Stimulated activated CD8-positive, alpha-beta memory T cell treated with anti-CD3 and anti-CD28 coated beads, Interleukin-4, amount 100 ng/mL, for 1 hour (primary cell): ENCODE measurements at places on chromosomes 5 and 9.

DNA sequence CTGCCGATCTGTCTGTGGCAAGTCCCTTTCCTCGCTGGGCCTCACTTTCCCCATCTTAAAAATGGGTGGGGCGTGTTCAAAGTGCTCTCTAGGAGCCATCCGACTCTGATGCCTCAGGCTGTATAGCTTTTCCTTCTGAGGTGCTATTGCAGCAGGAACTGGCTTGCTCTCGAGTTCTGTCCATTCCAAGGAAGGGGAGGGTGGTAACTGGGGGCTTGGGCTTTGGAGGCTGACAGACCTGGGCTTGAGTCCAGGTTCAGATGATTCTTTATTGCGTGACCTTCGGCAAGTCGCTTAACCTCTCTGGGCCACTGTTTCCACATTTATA lies 139.5 kb downstream of the RGS3 start:
- no peak for DNase-seq

DNA sequence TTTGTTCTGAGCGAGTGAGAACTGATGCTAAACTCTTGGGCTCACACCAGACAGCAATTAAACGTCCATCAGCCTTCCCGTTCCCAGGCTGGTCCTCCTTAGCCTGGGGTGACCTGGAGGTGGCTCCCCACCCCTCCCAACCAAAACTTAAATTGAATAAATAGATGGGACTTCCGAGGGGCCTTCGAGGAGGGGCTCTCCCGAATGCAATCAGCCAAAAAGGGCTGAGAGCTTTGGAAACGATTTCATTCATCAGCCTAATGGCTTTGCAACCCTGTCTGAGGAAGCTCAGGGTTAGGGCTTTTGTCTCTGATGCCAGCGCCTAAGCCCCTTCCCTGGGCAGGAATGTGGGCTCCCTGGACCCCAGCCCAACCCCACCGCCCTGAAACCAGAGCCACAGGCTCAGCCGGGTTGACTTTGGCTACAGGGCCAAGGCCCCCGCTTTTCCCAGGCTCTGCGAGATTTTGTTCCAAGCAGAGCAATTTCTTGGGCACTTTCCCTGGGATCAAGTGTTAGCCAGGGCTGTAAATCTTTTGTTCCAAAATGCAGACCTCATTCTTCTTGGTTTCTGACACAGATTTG lies 29.2 kb downstream of the LHX3 start:
- DNase-seq, result no peak

- no peak for DNase-seq
These were observed 320.1 kb upstream of the TARS1 start for GRCh38 chr5:33120671-33121070.

GRCh38 chr5:80357671-80358070 lies 37.9 kb downstream of the SPZ1 start:
- DNase-seq, result no peak

DNA sequence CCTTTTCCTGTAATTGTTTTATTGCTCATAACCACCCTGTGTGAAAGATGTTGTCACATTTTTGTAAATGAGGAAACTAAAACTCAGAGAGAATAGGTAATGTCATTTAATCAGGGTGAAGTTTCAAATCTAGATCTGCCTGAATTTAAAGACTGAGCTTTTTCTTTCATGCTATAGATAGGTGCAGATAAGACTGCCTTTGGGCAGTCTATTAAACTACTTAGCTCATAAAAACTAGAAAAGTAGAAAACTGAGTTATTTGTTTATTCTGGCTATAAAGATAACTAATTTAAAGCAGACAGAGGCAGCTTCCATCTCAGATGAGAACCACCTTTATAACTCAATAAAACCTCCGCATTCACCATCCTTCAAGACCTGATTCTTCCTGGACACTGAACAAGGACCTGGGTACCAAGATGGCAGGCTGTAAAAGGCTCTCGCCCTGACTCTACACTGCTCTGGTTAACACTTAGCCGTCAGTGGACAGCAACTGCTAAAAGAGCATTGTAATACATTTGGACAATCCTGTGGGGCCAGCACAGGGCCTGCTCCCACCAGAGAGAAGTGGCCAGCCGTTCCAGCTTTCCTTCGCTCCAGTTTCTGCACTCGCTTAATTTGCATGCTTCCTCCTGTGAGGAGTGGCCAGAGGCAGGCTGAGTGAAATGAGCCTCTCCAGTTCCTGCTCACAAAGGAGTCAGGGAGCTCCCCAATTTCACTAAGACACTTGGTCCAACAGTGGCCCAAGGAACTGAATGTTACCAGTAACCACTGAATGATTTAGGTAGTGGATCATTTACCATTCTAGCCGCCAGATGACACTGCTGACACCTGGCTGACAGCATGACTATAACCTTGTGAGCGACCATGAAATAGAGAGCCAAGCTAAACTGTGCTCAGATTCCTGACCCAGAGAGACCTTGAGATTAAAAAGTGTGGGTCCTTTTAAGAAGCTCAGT lies 566.4 kb downstream of the EFNA5 start:
- DNase-seq, result no peak

DNA sequence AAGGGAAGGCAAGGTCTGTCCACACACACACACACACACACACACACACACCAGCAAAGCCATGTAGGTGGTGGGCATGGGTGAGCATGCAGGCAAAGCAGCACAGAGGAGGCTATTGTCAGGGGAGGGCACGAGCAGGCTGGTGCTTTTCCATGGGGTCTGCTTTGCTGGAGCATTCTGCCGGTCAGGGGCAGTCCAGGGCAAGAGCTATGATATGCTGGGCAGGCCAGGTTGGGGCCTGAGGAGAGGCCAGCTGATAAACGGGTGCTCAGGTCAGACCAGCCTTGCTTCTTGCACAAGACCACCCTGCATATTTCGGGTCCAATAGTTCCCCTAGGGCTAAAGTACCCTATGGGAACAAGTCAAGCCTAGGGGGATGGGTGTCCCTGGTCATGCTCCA lies 253.9 kb upstream of the DMAC1 start:
- no peak for DNase-seq

- DNase-seq, result no peak
These were observed 15.6 kb upstream of the ARAP3 start for GRCh38 chr5:141697586-141697985.

DNA sequence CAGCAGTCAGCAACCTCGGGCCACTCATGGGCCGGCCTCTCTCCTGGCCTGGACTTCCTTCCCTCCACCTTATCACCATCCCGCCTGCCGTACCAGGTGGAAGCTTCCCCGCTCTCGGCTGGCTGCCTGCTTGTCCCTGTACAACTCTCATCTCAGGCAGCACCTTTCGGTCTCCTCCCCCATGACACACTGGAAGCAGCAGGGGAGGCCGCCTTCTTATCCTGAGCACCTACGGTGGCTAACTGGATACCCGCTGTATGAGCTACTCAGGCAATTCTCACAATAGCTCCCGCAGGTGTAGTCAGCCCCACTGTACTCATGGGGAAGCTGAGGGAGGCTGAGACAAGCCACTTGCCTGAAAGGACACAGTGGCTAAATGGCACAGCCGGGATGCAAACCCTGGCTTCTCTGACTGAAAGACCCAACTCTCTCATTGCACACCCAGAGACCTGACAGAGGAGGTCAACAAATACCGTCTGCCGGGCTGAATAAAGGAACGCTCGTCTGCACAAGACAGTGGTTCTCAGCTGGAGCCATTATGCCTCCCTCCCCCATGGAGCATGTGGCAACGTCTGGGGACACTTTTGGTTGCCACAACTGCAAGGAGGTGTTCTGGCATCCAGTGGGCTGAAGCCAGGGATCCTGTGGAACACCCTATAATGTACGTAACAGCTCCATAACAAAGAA lies 9.6 kb downstream of the STK10 start:
- DNase-seq, result no peak

GRCh38 chr5:135213466-135214239 lies 179.6 kb upstream of the PITX1 start:
- no peak for DNase-seq

DNA sequence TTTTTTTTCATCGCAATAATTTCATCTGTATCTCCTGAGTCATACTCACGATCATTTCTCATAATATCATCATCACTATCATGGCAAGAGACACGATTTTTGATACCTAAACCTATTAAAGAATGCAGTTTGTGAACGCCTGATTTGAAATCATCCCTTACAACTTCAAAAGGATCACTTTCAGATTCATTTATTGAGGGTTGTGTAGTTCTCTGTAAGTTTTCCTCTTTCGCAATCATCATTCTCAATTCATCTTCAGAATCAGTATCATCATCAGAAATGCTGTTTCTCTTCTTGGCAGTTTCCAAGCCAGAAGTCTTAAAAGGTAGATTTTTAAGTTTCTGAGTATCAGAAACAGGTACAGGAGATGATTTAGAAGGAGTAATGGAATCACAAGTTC lies 9.7 kb downstream of the NOL8 start:
- DNase-seq, result no peak

DNA sequence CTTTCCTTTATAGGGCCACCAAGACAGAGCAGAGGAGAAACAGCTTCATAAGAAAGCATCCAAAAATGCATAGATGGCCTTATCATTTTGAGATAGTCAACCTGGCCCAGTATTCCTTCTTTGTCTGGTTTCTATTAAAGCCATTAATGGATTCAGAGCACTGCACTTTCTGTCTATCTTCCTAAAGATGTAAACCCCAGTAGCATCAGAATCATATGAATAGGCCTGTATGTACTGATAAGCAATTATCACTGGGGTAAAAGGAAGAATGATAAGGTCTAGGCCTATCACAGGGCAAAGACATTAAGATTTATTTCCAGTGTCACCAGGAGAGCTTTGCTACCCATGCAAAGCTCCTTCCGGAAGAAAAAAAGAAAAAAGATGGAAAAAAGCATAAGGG lies 432.5 kb upstream of the C9orf72 start:
- DNase-seq, result no peak

GRCh38 chr5:32711681-32712480 lies 760 bp downstream of the NPR3 start:
- no peak for DNase-seq

- no peak for DNase-seq
These were observed 69.0 kb downstream of the SHC3 start for GRCh38 chr9:89109666-89110065.

DNA sequence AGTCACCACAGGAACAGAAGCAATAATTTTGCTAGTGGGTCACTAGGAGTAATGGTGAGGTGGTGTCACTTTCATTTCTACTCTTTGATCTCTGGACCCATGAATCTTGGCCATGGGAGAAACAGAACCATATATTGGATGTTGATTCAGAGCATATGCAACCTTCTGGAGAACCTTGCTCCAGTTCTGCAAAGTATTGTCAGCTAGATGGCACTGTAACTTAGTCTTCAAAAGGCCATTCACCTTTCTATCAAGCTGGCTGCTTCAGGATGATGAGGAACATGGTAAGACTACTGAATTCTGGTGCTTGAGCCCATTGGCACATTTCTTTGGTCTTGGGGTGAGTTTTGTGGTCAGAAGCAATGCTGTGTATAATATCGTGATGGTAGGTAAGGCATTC lies 129.1 kb upstream of the FBN2 start:
- no peak for DNase-seq

- DNase-seq, result no peak
These were observed 42.3 kb downstream of the SH3RF2 start for GRCh38 chr5:145978708-145979107.

DNA sequence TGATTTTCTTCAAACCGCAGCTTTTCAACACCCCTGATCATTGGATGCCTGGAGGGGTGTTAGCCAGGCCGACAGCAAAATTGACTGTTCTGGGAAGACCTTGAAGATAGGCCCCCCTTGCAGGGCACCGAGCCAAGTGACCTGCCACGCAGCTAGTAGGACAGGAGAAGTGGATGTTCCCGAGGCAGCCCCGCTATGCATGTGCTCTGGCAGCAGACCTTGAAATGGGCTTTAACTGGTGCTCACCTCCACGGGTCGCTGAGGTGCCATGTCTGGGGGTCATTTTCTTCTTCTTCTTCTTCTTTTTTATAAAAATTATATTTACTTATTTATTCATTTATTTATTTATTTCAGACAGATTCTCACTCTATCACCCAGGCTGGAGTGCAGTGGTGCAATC lies 12.6 kb downstream of the FGF18 start:
- DNase-seq, result no peak

GRCh38 chr9:7115606-7116005 lies 357.8 kb downstream of the KDM4C start:
- DNase-seq, result no peak

DNA sequence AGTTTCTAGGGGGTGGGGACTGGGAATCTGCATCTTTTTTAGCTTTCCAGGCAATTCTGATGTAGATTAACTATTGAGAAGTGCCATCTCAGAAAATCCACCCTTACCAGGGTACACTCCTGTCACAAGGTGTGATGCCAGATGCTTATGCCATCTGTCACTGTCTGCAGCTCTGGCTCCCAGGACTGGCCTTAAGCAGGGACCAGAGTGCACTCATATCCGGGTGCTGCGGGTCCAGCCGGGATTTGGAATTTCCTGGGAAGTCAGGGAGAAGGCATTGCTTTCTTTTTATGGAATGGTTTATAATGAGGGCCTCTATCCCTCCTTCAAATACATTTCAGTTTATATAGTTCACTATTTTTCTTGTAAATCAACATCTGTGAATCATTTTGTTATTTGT lies 92.6 kb downstream of the TMEM174 start:
- no peak for DNase-seq

DNA sequence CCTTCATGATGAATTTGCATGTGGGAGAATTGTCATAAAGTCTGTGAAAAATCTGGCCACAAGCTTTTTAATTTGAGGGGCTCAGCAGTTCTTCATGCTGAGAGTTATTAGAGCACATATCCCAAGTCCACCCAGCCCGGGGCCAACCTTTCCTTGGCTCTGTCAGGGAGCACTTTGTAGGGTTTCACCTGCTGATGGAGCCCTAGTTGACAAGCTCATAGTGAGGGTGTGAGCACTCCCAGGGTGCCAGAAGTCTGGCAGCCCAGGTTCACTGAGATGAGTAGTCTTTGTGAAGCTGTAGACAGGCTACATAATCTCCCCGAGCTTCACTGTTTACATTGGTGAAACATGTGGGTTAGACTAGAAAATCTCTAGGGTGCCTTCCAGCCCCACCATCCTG lies 97.2 kb upstream of the NREP start:
- no peak for DNase-seq

- no peak for DNase-seq
These were observed 40.4 kb upstream of the ORM1 start for GRCh38 chr9:114282507-114282906.

- DNase-seq, result no peak
These were observed 4.0 kb downstream of the SQSTM1 start for GRCh38 chr5:179824745-179825112.

DNA sequence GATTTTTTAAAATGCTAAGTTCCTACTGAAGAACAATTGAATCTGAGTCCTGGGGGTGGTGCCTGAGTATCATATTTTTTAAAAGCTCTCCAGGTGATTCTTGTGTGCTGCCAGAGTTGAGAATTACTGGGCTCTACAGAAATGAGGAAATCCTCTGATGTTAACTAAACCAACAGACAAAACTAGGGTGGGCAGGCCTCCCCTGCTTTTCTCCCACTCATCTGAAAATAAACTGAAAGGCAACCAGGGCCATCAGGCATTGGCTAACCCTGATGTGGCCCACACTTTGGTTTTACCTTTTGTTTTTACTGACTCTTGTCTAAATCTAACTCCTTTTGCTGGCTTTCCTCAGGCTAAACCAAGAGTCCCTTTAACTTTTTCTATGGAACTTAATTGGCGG lies 13.3 kb upstream of the CTNNA1 start:
- no peak for DNase-seq
